ENCODE measurements at places on chromosomes 11 and 22.

DNA sequence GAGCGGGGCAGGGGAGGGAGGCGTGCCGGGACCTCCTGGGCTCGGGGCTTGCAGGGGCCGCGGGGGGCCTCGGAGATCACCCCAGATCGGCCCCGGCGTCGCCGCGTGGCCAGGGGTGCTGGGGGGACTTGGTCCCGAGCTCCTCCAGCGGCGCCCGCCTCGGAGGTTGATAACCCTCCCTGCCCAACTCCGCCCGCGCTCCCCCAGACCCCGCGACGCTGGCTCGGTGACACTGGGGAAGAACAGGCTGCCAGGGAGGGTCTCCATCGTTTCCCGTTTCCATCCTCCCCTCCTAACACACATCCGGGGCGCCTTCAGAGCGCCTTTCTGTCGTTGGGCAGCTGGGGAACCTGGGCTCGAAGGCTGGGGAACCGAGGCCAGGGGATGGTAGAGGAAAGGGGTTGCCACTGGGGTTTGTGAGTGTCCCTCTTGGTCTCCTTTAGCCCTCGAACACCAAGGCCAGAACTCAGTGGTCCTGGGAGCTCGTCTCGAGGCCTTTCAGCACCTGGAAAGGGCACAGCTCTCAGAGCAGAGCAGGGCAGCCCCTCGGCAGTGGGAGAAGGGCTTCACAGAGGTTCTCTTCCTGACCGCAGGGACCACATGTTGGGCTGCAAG, 431 bp downstream of the SLC37A2 start:
- DNase-seq, result no peak

- no peak for DNase-seq
These were observed at the start of gene TENM4 for GRCh38 chr11:79440571-79441460. TSS of gene TENM4 (minus strand) at chr11:79441030. CDS start at chr11:79069944, 371,086 bp downstream.

DNA sequence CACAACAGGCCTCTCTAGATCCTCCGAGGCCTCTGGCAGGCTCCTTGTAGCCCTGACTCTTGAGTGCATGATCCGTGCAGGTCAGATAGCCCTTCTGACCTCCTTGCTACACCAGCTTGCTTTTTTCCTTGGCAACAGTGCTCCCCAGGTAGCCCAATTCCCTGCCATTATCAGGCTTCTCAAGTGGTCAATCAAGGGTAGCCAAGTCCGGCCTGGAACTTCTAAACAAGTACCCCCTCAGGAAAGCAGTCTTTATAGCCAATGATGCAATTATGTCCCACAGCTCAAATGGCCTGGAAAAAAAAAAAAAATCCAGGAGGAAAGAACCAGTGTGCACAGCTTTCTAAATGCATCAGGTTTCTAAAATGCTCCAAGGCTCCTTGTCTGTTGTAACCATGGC, 59.8 kb downstream of the TENM4 start:
- DNase-seq, result no peak

DNA sequence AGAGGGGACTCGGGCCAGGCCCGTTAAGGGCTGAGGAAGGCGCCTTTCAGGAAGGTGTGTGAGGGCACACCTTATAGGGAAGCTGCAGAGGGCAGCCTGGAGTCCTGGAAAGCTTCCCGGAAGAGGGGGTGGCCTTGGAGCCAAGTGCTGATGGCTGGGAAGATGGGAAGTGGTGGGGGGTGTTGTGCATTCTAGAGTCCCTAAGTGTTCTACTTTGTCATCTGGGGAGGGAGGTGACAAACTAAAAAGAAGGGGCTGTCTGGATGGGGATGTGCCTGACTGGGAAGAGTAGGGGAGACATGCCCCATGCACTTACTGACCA, 6.8 kb downstream of the ZDHHC8 start:
- DNase-seq, result no peak

- DNase-seq, result no peak
These were observed 6.5 kb downstream of the PACS1 start for GRCh38 chr11:66076561-66076960.

- DNase-seq, result no peak
These were observed 450.5 kb upstream of the CCDC90B start for GRCh38 chr11:83736684-83737083.

- DNase-seq, result peak; percentile 44
These were observed 1.1 kb upstream of the ABTB2 start for GRCh38 chr11:34358728-34359547.

DNA sequence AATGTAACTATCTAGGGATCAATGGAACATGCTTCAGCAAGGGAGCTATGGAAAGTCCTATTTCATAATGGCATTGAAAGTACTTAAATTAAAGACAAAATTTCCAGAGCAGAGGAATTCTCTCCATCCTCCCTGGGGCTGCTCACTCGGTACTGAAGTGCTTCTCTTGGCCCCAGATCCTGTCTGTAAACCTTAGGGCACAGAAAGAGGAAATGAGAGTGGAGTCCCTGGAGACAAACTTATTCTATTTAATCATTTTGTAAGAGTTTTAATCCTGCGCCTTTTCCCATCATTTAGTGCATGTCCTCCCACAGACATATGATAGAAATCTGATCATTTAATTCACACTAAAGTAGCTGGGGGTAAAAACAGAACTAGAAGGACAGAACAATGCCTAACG, 20.9 kb upstream of the PAMR1 start:
- DNase-seq, result no peak

GRCh38 chr22:29336751-29337490, 21.4 kb upstream of the RASL10A start:
- no peak for DNase-seq

- no peak for DNase-seq
These were observed 17.0 kb upstream of the PANX1 start for GRCh38 chr11:94111660-94112059.

Data from GM19239 (cell line).